Sigmoid colon (tissue), 7 donors: ENCODE measurements at places on chromosomes 6 and 20. TPM values are rescaled to one million over a fixed set of nuclear protein-coding genes. Genes with fewer than 3 reads are reported as not detected.

The ECT2L gene
- total RNA-seq: not detected

DNA sequence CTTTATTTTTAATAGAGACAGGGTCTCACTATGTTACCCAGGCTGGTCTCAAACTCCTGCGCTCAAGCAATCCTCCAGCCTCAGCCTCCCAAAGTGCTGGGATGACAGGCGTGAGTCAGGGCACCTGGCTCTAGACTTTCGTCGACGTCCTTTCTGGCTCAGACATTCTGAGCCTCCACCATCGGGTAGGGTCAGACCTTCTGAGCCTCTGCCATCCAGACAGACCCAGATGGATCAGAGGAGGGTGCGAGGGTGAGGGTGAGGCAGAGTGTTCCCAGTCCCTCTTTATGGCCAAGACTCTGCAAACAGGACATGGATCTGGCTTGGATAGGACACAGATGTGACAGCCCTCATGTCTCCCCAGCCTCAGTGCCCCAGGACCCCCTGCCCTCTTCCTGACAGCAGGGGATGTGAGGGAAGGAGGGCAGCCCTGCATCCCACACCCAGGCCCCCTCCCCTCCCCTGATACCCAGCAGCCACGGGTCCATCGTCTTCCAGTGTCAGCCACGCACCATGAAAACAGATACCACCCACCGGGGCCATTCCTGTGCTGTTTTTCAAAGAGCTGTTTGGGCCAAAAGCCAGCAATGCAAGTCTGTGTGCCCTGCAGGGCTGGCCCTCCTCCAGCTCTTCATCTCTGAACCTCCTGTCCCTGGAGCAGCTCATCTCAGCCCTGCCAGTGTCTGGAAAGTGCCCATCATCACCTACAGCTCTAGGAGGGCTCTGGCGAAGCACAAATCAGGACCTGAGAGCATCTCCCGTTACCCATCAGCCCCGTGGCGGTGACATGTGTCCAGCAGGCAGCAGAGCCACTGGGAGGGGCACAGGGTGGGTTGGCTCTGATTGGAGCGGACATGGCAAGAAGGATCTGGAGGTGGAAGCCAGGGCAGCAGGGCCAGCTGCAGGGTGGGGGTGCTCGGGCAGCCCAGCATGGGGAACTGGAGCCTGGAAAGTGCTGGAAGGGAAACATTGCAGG is 208.4 kb downstream of the PREX1 start:
- no peaks in the 10 kb centered on the region for H3K36me3 ChIP-seq
- peaks cover 21% of the 10 kb centered on the region for H3K4me1 ChIP-seq
- no peak overlapping the region for H3K27ac ChIP-seq
- no peaks in the 10 kb centered on the region for H3K27me3 ChIP-seq
- peak; percentile 75 for DNase-seq
- H3K4me3 ChIP-seq: no peak overlapping the region

The BPI gene
- total RNA-seq: 0.99 TPM

DNA sequence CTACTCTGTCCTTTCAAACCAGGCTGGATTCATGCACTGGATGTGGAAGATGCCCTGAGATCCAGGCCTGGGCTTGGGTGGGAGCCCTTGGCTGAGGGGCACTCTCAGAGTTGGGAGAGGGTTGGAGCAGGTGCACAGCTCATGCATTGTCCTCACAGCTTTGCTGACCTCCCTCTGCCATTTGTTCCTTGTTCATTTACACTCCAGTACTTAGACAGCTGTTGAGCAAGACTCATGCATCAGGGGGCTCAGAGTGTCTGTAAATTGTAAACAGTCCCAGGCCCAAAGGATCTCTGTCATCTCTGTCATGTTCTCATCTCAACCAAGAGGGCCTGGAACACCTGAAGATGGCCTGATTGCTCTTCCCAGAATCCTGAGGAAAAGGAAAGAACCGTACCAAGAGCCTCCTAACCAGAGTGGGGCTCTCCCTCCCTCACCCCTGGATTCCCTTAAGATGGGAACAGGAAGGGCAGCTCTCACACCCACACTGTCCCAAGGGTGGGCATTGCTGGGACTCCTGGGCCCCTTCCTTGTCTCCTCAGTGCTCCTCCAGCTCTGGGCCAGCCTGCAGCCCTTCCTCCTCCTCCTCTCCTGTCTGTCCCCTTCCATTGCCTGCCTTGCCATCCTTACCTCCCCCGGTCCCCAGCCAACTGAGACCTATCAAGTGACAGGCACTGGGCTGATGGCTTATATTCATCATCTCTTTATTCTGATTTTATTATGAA is 132.9 kb downstream of the FOXO3 start:
- no peaks in the 10 kb centered on the region for H3K4me1 ChIP-seq
- no peak overlapping the region for H3K27ac ChIP-seq

DNA sequence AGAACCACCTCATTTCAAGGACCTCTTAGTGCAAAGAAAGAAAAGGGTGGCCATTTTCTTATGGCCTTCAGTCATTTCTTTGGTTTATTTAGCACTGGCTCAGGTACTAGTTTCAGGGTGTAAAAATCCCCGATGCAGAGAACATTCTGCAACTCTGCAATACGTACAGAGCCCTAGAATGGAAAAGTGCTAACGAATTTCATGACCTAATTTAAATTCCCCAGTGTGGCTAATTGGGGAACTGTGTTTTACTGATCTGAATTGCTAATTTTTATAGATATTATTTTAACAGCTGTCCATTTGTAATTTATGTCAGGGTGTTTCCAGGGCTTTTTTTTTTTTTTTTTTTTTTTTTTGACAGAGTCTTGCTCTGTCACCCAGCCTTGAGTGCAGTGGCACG is 160.7 kb downstream of the UST start:
- peaks cover 4% of the 10 kb centered on the region for H3K4me1 ChIP-seq
- no peak overlapping the region for H3K27ac ChIP-seq
- H3K36me3 ChIP-seq: no peaks in the 10 kb centered on the region
- H3K27me3 ChIP-seq: no peaks in the 10 kb centered on the region
- no peak overlapping the region for H3K4me3 ChIP-seq

DNA sequence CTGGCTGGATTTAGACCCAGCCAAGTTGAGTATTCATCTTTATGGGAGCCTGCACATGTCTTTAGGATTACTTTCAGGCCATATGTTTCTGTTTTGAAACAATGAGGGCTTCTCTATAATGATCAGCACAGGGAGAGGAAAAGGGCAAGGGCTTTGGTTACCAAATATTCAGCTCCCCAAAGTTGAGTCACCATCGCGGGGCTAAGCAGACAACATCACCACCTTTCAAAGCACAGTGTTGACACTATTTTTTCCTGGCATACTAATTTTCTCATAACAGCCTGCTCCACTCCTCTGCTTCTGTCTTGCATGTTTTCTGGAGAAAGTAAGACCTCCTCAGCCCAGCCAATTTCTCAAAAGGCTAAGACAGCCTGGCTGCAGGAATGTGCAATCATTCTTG is 4.9 kb downstream of the SCML4 start:
- H3K36me3 ChIP-seq: no peaks in the 10 kb centered on the region
- H3K4me1 ChIP-seq: peaks cover 19% of the 10 kb centered on the region
- no peak overlapping the region for H3K4me3 ChIP-seq
- no peak for DNase-seq
- H3K27me3 ChIP-seq: no peaks in the 10 kb centered on the region
- no peak overlapping the region for H3K27ac ChIP-seq

DNA sequence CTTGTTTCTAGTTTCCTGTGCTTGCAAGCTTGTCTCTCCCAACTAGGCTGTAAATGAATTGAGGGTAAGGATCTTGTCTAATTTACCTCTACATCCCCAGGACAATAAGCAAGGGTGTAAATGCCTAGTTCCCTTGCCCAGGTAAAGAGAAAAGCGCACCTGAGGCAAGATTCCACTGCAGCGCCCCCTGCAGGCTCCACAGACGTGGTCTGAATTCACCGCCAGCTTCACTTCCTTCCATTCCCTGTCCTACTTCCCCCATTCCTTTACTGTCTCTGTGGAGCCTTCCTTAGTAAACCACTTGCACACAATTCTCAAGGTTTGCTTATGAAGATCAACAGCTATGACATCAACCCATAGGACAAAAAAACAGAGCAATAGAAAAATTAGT is 42.3 kb downstream of the ANKEF1 start:
- no peaks in the 10 kb centered on the region for H3K27me3 ChIP-seq
- H3K4me3 ChIP-seq: no peak overlapping the region
- no peaks in the 10 kb centered on the region for H3K36me3 ChIP-seq
- H3K4me1 ChIP-seq: no peaks in the 10 kb centered on the region
- peak overlapping the region; percentile 25 for H3K27ac ChIP-seq
- no peak for DNase-seq

DNA sequence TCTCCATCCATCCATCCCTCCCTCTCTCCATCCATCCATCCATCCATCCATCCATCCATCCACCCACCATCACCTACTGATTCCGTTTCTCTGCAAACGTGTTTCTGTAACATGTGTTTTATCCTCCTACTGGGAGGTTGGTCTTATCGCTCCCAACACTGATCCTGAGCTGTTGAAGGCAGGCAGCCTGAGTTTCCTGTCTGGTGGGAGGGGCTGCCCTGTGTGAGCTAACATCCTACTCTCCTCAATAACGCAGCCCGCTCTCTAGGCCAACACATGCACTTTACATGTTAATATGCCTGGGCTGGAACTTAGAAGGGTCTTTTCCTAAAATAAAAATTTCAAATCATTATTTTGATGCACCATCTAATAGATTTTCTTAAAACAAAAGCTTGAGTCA is 126.5 kb downstream of the WDR27 start:
- H3K4me1 ChIP-seq: no peaks in the 10 kb centered on the region
- H3K4me3 ChIP-seq: no peak overlapping the region
- DNase-seq: no peak
- no peak overlapping the region for H3K27ac ChIP-seq
- H3K36me3 ChIP-seq: no peaks in the 10 kb centered on the region
- H3K27me3 ChIP-seq: no peaks in the 10 kb centered on the region

- no peaks in the 10 kb centered on the region for H3K4me1 ChIP-seq
- H3K27ac ChIP-seq: no peak overlapping the region
- H3K27me3 ChIP-seq: no peaks in the 10 kb centered on the region
- no peak overlapping the region for H3K4me3 ChIP-seq
- DNase-seq: no peak
Observed at GRCh38 chr6:80380566-80380965, 274.1 kb downstream of the BCKDHB start.

- peak; percentile 72 for DNase-seq
- H3K4me1 ChIP-seq: peaks cover 32% of the 10 kb centered on the region
- no peaks in the 10 kb centered on the region for H3K36me3 ChIP-seq
- H3K27me3 ChIP-seq: no peaks in the 10 kb centered on the region
- H3K27ac ChIP-seq: peak overlapping the region; percentile 5
- H3K4me3 ChIP-seq: no peak overlapping the region
Observed at GRCh38 chr6:296151-297122, 4.2 kb downstream of the DUSP22 start.

DNA sequence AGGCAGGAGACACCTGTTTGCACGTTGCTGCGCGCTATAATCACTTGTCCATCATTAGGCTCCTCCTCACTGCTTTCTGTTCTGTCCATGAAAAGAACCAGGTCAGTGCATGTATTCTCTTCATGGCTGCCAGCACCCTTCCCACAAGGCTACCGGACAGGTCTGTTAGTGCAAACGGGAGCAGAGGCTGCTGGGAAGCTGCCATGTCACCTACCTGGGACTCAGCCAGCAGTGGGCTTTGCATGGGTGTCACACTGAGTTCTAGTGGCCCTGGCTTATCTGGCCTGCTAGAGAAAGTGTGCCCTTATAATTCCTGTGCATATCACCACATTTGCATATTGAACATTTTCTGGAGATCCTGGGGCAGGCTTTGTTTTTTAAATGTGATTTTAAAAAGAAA is 24.8 kb downstream of the LYRM2 start:
- H3K4me1 ChIP-seq: no peaks in the 10 kb centered on the region
- no peak for DNase-seq
- no peaks in the 10 kb centered on the region for H3K36me3 ChIP-seq
- H3K27ac ChIP-seq: no peak overlapping the region

DNA sequence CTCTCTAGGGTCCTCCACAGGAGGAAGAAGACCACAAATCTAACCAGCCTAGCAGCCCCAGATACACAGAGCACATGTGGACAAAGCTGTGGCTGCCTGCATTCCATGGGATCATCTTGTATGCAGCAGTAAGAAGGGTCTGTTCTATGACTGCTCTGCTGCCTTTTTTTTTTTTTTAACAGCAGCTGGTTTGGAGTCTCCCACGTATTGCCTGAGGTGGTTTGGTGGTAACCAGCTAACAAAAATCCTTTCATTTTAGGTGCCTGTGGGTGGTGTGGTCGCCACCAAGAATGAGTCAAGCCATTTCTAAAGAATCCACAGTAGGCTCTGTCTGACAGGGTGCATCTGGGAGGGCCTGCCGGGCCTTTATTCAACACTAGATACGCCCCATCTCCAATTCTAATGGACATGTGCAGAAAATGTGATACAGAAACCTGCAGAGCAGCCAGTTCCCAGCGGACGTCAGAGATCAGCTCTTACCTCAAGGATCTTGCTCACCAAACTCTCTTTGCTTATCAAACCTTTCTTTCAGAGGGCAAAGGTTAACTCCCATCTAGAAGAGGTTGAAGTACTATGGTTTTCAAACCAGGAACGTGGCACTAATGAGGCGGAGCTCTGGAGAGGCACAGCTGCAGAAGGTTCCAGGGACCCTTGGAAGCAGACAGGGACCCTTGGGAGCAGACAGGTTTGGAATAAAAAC is 32.0 kb downstream of the GNAS-AS1 start:
- no peaks in the 10 kb centered on the region for H3K4me1 ChIP-seq
- no peaks in the 10 kb centered on the region for H3K36me3 ChIP-seq
- no peak overlapping the region for H3K4me3 ChIP-seq

The TMEM217 gene
- total RNA-seq: 1.1 TPM

DNA sequence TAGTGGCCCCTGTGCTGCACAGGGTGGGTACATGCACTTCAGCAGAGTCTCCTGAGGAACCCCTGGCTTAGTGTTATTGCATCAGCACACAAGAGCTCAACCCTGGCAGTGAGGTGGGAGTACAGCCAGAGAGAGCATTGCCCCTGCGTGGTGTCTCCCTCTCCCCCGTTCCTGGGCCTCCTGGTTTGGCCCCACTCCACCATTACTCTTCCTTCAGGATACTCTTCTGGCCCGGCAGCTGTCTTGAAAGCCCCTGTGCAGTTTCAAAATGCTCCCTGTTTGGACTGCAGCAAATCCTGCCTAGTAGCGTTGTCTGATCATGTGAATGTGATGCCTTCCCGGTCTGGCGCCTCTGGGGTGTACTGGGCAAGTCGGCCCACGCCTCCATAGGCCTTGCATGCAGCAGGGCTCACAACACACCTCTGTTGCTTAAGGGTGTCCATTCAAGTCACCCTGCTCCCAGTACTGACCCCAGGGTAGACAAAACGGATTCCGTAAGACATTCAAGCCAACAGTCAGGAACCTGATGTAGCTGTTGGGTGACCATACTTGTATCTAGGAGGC is 32.1 kb downstream of the TXNDC5 start:
- no peak overlapping the region for H3K4me3 ChIP-seq
- no peak overlapping the region for H3K27ac ChIP-seq
- H3K4me1 ChIP-seq: no peaks in the 10 kb centered on the region
- DNase-seq: no peak
- no peaks in the 10 kb centered on the region for H3K27me3 ChIP-seq
